ENCODE measurements at places on chromosomes 4 and X.

DNA sequence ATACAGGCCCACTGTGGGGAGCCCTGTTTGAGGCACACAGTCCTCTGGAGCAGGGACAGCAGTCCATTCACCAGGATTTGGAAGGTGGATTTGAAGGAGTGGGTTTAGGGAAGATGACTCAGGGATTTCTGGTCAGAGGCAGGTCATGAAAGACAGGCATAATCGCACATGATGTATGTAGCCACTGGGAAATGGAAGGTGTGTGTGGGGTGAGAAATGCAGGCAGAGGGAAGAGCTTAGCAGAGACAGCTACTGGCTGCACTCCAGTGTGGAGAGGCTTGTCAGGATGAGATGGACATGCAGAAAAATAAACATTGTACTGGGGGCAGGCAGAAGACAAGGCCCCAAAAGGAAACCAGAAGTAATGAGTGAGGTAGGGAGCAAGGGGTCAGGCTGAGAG, 85.2 kb upstream of the STS start:
- peak; percentile 87 for DNase-seq

DNA sequence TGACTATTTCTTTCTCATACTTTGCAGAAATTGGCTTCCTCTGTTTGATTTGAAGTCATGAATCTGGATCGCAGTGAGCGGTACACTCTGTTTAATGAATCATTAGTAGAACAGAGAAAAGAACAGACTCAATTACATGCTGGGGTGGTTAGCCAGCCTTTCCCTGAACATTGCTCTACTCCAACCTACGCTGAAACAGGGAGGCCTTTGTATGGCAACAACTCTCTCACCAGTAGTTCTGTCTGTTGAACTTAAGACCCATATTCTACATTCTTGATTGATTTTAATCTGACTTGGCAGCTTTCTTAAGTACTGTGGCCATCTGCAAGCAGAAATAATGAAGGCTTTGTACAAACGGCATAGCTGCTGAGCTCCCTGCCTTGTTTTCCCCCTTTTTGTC, 19.0 kb upstream of the AP1S2 start:
- peak; percentile 9 for DNase-seq

DNA sequence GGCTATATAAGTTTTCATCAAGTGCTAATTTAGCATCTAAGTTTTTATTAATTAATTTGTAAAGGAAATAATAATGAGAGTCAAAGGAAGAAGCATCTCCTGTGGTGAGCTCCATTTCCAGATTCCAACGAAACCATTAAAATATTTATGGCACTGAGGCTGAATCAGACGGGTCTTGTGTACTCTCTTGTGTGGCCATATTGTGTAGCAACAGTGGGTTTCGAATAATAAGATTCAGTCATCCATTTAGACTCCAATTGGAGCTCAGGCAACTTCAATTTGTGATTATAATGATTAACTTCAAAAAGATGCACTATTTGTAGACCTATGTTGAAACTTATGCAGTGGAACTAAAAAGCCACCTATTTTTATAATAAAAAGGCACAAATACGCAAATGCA, 82.4 kb downstream of the SNCA start:
- DNase-seq: no peak

GRCh38 chr4:8274765-8275547, 5.4 kb downstream of the HTRA3 start:
- DNase-seq: peak; percentile 80

DNA sequence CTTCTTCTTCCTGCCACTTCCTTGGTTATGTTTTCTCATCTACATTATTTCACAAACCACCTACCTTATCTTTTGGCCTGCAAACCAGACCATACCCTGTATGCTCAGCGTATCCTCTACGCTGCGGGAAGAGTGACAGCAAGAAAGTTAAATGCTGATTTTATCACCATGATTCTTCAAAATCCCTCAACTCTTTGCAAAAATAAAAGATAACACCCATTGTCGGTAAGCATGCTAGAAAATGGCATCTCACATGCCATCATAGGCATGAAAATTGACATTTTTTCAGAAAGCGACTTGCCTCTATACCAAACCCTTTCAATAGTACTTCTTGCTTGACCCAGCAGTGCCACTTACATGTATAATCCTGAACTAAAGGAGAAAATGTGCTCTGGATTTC, 102.0 kb downstream of the HPGD start:
- DNase-seq: no peak

DNA sequence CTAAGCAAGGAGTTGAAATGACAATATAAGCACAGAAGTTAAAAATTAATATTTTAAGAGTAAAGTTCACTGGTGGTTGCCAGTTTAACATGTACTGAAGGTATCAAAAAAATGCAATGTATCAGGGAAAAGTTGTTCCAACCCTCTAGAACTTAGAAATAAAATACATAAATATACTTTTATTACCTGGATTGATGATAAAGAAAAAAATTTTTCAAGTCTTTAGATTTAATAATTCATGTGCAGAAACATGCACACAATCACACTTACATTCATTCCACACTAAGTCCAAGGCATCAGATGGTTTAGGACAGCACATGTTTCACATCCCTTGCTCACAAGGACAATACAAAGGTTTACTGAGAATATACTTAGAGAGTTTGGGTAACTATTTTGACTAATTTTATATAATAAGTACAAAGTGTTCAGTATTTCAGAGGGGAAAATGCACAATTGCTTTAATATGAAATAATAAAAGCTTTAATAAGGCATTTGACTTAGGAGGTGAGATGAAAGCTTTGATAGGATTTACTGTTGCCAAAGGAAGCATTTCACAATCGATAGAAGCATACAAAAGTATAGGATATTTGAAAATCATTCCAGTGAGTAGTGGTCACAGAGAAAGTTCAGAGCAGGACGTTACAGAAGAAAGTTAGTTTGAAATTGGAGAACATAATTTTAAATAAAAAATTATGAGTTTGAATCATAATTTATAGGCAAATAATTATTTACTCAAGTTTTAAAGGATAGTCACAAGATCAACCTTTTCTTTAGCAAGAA, 392 bp upstream of the UGT2A3 start:
- DNase-seq: no peak

DNA sequence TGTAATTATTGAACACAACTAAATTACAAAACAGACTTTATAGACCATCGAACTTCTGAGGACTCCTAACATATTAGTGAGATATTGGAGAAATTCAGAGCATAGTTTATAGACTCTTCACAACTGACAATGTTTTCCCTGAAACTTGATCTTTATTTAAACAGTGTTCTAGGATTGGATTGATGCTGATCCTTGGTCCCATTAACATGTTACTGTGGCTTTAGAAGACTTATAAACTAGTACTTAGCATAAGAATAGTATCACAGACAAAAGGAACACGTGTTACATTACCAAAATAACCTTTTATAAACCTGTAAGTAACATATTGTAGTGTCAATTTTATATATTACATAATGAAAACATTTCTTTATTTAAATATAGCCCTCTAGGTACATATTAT, 689.6 kb downstream of the CCSER1 start:
- no peak for DNase-seq

DNA sequence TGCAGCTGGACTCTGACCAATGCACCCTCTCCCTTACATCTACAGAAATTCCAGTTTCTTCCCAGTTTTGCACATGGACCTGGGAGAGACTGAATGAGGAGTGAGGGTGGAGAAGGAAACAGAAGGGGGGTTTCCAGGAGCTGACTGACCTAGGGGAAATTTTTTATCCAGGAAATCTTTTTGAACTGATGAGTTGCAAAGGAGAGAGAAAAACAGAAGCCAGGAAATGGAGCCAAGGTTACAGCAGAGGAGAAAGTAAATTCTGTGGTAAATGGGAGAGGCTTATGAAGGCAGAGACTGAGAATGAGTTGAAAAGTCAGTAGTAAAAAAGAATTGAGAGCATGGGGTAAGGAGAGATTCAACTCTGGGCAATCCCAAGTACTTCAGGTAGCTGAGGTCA, 192.8 kb downstream of the SMIM20 start:
- no peak for DNase-seq

DNA sequence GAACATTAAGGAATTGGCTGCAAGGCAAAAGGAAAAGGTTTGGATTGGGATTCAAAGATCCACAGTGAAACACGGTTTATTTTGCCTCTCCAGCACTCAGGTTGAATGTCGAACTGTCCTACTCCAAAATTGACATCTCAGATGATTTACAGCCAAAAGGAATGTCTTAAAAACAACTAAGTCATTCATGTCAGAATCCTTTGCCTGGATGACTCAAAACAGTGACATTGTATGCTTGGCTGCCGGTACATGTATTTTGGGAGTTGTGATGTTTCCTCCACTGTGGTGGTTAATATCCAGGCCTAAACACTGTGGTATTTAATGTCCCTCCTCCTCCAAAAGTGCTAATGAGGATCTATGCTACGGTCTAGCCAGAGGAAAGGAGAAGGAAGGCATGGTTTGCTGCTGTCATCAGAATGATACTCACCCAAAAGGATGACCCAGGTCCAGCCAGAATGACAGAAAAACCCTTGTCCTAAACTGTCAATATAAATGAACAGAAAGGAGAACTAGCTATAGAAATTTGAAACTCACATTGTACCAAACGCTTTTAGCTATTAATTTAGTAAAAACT, 20.9 kb downstream of the PGM2 start:
- DNase-seq: no peak

GRCh38 chr4:76782837-76783236, 115.1 kb downstream of the SOWAHB start:
- DNase-seq: peak; percentile 90

DNA sequence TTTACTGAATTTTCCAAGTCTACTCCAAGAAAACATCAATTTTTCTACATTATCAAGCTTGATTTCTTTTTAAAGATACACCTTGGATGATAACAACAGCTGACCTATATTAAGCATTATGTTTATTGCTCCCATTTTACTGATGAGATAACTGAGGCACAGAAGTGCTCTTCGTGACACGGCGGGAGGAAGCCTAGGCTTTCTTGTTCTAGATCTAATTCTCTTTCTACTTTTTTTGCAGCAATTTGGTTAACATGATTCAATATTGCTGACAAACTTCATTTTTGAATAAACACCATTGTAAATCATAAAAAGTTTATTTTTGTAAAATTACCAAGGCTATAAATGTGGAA, 33.8 kb downstream of the BBS12 start:
- no peak for DNase-seq

- no peak for DNase-seq
These were observed 2057.9 kb downstream of the PCDH7 start for GRCh38 chr4:32778025-32778424.

- no peak for DNase-seq
These were observed 30.9 kb upstream of the CDKL5 start for GRCh38 chrX:18394477-18394876.

GRCh38 chrX:147226801-147227200, 412.3 kb upstream of the CXorf51A start:
- no peak for DNase-seq

DNA sequence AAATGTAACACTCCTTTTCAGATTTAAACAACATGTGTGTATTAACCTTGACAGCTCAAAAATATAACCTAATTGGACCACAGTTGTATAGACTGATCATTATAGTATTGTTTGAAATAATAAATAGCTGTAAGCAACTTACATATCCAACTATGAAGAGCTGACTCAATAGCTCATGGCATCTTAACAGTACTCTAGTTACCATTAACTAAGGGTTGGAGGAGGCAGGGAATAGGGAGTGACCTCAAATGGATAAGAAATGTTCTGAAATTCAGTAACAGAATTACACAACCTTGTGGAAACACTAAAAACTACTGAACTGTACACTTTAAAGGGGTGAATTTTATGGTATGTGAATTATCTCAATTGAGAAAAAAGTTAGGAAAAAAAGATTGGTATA, 136.5 kb upstream of the CPEB2 start:
- DNase-seq: peak; percentile 17

DNA sequence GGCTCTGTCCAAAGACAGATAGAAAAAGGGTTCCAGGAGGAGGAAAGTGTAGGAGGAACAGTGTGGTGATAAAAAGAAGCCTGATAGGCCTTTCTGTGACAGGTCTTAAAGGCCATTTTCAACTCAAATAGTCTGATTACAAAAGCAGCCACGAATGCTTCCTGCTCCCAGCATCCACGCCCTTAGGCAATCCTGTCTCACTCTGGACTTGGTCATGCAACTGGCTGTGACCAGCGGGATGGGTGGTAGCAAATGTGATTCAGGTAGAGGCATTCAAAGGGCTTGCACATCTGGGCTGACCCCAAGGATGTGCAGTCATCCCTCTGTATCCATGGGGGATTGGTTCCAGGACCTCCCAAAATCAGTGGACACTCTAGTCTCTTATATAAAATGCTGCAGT, 14.4 kb upstream of the SEPSECS start:
- peak; percentile 20 for DNase-seq

- DNase-seq: peak; percentile 92
These were observed 90.7 kb downstream of the CDS1 start for GRCh38 chr4:84673475-84674240.

DNA sequence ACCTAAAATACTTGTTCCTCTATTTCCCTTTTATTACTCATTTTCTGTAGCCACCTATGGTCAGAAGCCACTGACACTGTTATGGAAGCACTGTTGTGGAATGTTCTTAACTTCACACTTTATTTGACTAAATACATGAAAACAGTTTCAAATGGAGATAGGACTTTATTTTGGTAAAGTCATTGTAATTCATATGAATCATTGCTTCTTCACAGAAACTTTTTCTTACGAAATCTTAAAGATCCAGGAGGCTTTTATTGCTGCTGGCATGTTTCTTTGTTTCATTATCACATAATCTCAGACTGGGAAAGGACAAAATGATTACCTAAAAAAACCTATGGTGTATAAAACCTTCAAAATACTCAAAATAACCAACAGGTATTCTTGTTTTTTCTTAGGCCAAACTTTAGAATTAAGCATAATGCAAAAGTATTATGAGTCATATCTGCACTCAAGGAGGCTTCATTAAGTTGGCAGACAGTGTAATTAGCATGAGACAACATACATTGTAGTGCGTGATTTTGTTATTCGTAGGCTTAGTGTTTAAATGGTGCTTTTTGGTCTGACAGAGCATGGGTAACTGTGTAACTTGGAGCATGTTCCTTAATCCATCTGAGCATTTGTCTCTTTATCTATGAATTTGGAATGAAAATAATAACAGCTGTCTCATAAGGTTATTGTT, 58.0 kb downstream of the SH3BGRL start:
- peak; percentile 35 for DNase-seq

DNA sequence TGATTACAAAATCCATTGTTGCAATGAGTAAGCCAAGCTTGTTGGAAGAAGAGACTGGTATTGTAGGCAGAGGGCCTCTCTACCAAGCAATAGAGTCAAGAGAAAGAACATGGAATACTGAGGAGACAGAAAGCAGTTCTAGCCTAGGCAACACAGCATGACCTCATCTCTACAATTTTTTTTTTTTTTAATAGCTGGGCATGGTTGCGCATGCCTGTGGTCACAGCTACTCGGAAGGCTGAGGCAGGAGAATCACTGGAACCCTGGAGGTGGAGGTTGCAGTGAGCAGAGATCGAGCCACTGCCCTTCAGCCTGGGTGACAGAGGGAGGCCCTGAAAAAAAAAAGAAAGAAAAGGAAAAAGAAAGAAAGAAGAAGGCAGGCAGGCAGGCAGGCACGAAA, 11.7 kb upstream of the ZBTB33 start:
- no peak for DNase-seq

- DNase-seq: peak; percentile 55
These were observed 124.1 kb upstream of the TBL1X start for GRCh38 chrX:9340598-9341290.
